Activated CD4-positive, alpha-beta T cell treated with anti-CD3 and anti-CD28 coated beads for 1 hour (primary cell): ENCODE measurements at places on chromosomes 4 and X.

- no peak for DNase-seq
Measured at GRCh38 chrX:106621836-106622235, 10.1 kb downstream of the RADX start.

DNA sequence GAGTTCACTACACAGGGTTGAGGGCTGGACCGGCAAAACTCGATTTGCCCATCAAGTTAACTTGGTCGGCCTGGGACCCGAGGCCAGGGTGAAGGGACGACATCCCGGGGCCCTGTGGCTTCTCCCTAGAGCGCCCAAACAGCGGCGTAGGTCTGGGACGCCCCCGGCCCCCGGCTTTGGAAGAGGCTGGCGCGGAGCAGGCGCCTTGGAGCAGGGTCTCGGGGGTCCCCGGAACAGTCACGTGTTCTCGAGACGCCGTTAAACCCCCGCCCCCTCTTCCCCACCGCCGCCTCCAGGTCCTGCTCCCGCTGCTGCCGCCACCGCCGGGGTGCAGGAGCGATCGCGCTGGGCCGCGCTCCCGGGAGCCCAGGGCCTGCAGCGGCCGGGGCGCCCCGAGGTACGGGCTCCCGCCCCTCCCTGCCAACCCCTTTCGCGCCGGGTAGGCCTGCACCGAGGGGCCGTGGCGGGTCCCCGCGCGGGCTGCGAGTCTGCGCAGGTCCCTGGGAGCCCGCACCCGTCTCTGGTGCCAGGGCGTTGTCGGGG, at the start of gene NPY5R:
Gene NPY5R (plus strand): TSS at position 289 of the 543 bp plus-strand sequence. CDS start 6,382 bp downstream, outside the sequence.
- no peak for DNase-seq

DNA sequence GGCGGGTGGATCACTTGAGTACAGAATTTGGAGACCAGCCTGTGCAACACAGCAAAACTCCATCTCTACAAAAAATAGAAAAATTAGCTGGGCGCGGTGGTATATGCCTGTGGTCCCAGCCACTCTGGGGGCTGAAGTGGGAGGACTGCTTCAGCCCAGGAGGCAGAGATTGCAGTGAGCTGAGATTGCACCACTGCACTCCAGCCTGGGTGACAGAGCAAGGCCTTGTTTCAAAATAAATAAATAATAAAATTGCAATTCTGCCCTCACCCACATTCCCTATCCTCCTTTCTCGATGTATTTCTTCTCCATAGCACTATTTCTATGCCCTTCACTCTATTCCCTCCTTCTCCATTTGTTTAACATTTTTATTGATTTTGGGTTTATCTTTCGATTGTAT, 8.7 kb upstream of the SLAIN2 start:
- no peak for DNase-seq

DNA sequence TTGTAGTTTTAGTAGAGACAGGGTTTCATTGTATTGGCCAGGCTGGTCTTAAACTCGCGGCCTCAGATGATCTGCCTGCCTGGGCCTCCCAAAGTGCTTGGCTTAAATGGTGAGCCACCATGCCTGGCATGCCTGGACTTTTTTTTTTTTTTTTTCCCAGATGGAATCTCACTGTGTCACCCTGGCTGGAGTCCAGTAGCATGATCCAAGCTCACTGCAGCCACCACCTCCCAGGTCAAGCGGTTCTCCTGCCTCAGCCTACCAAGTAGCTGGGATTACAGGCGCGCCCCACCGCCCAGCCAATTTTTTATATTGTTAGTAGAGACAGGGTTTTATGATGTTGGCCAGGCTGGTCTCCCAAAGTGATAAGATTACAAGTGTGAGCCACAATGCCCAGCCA, 8.4 kb downstream of the UBE2K start:
- no peak for DNase-seq

DNA sequence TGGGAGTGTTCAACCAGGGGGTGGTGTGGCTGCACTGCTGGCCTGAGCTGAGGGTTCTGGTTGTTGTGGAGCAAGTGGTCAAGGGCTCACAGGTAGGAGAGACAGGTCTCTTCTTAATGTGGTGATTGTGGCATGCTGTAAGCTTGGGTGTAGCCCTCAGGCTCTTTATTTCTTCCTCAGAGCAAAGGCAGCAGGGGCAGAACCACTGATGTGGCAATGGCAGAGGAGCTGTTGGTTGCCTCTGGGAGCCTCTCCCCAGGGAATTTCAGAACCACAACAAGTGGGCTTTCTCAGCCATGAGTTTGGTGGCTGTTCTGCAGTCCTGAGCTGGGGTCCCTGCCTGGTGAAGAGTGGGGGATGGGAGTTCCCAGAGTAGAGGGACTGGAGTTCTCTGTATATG, 1017.2 kb downstream of the SH3BGRL start:
- no peak for DNase-seq

DNA sequence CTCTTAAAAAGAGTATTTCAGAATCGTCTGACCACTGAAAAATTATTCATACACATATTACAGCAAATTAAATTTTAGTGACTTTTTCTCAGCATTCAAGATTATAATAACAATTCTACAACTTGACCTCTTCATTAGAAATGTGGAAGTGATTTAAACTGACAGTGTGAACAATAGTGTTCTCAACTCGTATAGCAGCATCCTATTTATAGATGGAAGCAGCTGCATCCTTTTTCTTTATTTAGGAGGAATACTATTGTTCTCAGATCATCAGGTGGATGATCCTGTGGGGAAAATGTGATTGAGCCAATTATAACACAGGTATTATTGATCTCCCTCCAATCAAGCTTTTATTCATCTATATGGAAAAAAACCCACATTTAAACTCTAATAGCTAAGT, 56.7 kb downstream of the RAPGEF2 start:
- no peak for DNase-seq

- DNase-seq: no peak
Measured at GRCh38 chr4:26028133-26028792, 114.2 kb downstream of the SMIM20 start.

DNA sequence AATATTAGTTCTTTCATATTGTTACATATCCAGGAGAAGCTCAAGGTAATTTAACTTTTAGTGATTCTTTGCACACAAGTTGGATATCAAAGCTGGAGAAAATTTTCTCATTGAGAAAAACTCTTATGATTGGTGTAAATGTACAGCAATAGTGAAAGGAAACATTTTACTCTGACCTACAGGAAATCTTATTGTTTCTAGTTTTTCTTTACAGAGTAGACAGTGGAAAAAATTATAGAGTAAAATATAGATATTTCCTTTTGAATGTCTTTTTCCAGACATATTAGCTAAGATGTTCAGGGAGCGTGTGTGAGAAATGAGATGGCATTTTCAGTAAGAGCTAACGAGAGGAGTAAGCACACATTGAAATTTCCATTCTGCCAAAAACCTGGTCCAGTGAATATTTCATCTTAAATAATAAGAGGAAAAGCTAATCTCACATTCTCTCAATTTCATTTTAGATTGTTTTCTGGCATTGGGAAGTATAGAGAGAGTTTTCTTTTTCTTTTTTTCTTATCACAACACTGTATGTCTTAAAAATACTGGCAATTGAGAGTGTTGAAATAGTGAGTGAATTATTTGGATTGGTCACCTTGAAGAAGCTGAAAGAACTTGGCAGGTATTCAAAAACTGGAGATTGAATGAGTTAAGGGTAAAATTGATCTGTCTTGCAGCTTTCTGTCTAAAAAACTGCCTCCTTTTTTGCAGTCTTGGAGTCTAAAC, 15.6 kb upstream of the ATP8A1 start:
- no peak for DNase-seq

DNA sequence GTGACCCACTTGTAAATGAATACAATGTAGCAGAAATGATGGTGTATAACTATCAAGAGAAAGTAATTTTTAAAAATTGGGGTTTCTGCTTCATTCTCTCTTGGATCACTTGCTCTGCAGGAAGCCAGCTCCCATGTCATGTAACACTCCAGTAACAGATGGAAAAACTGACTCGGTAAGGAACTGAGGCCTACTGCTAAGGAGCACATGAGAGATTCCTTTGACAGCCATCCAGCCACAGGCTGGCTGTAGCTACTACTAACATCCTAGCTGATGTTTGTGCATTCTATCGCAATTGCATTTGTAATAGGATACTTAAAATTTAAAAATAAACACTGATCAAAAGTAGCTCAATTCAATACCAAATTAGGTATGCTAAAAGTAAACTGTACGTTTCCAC, 102.3 kb upstream of the MAB21L2 start:
- DNase-seq: no peak

- no peak for DNase-seq
Measured at GRCh38 chr4:32798471-32799159, 2078.4 kb downstream of the PCDH7 start.

GRCh38 chr4:113173126-113173792, 123.8 kb downstream of the ANK2 start:
- no peak for DNase-seq
